Stimulated activated CD8-positive, alpha-beta memory T cell treated with anti-CD3 and anti-CD28 coated beads, Interleukin-4, amount 100 ng/mL, for 1 hour (primary cell): ENCODE measurements at places on chromosomes 5 and 9.

GRCh38 chr5:52051759-52052158 is 668.5 kb downstream of the ISL1 start:
- DNase-seq = no peak

- no peak for DNase-seq
Observed at GRCh38 chr5:44770780-44771717, 37.7 kb upstream of the MRPS30 start.

GRCh38 chr9:114908805-114909448 is 21.5 kb downstream of the TNFSF8 start:
- DNase-seq = no peak

DNA sequence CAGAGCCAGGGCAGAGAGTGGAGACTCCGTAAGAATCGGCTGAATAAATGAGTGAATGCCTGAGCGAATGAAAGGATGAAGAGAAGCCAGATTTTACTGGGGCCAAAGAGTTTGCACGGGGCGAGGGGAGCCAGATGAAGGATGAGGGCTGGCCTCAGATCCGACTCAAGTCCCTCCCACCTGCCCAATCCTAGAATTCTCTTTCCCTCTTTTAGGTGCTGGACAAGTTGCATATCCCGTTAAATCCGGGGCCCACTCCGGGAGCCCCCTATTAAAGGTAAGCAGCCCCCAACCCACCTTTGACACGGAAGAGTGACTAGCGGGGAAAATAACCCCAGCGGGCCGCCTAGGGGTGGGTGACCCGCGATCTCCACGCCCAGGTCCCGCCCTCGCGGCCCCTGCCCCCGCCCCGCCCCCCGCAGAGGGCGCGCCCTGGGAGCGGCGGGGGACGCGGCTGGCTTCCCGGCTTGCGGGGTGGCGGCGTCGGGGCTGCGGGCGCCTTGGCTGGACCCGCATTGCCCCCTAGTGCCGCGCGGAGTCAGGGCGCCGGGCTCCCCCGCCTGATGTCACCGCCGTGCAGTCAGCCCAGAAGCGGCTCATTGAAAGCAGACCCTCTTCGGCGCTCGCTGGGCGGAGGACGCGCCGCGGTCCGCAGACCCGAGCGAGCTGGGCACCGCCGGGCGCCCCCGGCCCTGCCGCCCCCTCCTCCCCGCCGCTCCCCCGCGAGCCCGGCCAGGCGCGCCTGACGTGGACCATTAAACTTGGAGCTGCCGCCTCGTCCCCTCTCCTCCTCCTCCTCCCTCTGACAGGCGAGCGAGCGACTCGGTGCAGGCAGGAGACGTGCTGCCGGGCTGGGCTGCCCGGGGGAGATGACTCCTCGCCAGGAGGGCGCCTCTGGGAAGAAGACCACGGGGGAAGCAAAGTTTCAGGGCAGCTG is at the start of gene ADRA1B:
ADRA1B (plus strand) TSS at position 579 of the 937 bp plus-strand sequence. CDS start 424 bp downstream, outside the sequence.
- DNase-seq = no peak

GRCh38 chr5:73797132-73797510 is 171.1 kb downstream of the ARHGEF28 start:
- DNase-seq = no peak
